ENCODE measurements at places on chromosomes 2 and 18.

DNA sequence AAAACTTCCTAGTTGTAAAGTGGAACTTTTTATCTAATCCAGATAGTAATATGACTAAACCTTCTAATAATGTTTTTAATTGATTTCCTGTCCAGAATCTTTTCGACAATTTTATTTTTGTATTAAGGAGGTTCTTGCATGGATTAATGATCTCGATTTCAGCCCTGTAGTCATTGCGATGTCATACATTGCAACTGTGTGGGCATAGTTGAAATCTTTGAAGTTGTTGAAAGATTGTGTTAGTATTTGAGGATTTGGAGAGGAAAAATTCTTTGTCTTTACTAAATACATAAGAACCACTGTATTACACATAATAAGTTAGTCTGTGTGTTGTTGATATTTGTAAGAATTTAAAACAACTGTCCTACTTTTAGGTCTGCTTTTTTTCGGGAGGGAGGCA lies 31.1 kb downstream of the ACSL3 start:
- DNase-seq = no peak

GRCh38 chr2:85802354-85803103 lies 48.7 kb downstream of the ATOH8 start:
- peak; percentile 9 for DNase-seq

GRCh38 chr2:130334026-130334425 lies 8.7 kb upstream of the IMP4 start:
- DNase-seq = no peak

- DNase-seq = no peak
Measured at GRCh38 chr2:127669056-127669455, 6.3 kb downstream of the LIMS2 start.

DNA sequence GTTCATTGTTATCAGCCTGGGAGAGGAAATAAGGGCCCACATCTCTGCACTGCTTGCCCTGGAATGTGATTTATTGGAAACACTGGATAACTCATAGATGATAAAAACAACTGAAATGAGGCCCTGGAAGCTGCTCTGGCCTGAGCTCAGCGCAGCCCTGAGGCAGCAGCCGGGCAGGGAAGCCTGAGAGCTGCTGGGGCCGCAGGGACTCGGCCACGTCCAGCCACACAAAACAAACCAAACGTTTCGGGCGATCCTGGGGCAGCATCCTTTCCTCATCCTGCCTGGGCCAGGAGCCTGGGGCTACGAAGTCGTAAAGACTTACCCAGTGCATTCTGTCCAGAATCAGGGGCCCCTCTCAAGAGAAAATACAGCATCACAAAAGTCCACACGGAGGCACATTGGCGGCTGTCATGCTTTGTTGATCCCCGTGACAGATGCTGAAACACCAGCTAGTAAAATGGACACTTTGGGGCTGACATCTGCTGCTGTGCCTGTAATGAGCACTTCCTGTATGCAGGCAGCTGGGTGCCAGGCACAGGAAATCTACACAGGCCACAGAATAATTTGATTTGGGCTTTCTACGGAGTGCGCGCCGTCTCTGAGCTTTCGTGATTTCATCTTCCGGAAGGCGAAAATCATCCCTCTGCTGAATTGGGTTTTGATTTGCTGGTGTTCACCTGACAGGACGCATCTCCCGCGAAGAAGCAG lies 250.6 kb downstream of the EIPR1 start:
- DNase-seq = no peak

DNA sequence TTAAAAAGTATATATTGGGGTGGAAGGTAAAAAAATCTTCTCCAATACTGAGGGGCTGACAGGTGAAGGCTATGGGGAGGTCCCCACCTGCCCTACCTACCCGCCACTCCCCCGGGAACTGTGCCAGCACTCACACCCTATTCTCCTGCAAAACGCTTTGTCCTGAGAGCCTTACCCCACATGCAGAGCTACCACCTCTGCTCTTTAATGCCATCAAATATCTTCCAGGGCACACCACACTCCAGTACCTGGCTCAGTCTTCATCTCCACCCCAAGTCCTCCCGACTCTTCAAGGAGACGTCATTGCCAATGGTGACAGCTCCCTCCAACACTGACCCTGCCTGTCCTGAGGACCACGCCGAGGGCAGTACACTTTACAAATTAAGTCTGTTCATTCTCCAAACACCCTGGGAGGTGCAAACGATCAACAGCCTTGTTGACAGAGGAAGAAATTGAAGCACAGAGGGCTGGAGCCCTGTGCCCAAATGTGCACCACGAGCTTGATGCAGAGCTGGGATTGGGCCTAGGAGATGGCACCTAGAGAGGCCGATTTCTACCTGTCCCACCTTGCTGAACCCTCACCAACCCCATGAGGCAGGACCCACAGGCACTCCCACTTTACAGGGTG lies 6.0 kb upstream of the GPR55 start:
- DNase-seq = peak; percentile 14

- no peak for DNase-seq
Measured at GRCh38 chr2:100397118-100397860, 20.2 kb downstream of the CHST10 start.

- DNase-seq = no peak
Measured at GRCh38 chr2:108935271-108935741, 53.7 kb downstream of the EDAR start.

- DNase-seq = no peak
Measured at GRCh38 chr2:206086716-206087350, 859 bp upstream of the INO80D start.

DNA sequence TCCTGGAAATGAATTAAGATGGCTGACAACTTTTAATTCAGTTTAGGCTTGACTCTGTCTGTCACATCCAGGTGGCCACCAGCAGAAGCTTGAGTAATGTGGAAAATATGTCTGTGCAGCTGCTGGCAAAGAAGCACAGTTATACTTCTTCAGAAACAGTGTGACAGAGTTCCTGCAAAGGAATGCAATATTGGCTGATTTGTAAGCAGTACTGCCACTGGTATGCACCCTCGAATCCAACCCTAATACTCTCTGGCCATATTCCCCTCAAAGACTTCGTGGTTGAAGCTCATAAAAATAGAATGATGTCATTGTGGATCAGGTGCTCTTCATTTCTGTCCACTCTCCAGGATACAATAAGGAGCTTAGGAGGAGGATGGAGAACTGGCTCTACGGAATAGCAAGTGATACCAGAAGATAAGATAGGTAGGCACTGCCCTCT lies 86.2 kb downstream of the METTL8 start:
- DNase-seq = no peak

DNA sequence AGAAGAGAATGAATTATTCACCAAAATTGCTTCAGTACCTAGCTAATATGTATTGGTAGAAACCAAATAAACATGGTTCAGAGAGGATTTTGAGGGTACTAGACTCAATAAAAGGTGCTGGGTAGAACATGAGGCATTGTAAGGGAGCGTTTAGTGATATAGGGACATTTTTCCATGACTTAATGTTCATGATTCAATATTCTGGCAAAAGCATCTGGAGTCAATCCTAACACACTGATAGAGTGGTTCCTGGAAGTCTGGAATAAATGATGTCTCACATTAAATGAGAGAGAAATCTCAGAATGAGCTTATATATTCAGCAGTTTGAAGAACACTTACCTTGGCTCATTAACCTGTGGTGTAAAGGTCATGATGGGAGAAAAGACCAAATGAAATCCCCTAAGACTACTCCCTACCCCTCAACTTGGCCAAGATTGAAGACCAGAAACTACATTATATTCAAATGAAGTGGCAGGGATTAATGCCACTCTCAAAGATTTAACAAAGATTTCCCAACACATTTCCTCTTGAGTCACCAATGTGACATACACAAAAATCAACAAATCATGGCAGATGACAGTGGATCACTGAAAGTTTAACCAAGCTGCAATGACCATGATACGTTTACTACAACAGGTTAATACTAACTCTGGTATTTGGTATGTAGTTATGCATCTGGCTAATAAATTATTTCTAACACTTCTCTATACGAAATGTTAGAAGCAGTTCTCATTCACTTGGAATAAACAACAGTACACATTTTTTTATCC lies 309.5 kb downstream of the SATB2 start:
- no peak for DNase-seq

DNA sequence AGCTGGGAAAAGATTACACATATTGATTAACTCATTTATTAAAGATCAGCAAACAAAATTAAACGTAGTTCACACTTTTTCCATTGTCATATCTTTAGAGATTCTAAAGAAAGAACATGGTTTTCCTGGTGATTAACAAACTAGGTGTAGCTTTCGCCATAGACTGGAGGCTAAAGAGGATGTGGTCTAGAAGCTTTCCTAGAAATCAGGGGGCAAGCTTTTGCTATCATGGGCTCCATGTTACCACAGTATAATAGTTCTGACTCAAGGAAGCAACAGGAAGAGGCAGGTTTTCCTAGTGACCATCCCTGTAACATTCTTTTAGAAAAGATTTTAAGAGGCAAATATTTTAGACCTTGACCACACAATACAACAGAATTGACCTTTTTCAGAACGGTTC lies 232.7 kb downstream of the METTL4 start:
- no peak for DNase-seq

DNA sequence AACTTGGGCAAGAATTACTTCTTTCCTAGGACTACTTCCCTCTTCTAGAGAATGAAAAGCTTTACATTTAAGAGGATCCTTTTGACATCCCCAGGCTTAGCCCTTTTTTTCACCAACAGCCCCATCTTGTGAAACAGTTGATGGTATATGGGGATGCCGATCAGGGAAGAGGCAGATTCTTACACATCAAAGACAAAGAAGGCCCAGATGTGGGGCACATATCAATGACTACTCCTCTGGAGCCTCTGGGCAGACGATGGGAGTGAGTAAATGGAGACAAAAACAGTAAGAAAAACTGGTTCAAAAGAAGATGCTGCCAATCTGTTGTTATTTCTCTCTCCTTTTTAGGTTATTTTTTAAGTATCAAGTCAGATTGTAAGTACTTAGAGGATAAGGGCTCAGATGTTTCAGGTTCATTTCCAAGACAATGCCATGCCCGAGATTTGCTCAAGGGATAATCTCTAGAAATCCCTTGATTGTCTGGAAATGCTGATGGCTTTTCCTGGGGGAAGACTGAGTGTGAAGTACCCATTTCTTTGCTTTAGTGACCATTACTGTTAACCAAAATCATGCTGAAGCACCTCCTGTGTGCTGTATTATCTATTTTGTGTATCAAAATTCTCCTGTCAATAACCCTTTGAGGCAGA lies 117.5 kb downstream of the EPHA4 start:
- no peak for DNase-seq

GRCh38 chr2:159202568-159203071 lies 83.9 kb downstream of the WDSUB1 start:
- DNase-seq = no peak

- peak; percentile 76 for DNase-seq
Measured at GRCh38 chr2:203830304-203831055, 37.1 kb upstream of the CTLA4 start.

DNA sequence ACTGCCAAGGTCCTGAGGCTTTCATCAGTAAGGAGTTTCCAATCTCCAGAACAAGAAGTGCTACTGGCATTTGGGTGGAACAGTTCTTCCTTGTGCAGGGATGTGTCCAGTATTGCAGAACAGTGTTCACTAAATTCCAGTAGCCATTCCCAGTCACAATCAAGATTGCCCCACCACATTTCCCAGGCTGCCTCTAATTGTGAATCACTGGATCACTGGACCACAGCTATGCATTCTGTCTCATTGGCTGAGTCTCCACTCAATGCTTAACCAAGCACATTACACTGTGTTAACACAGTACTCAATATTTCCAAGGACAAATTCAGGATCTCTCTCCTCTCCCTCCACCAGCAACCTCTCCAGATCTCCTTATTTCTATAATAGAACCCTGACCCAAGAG lies 160.2 kb upstream of the CCDC150 start:
- DNase-seq = no peak

- DNase-seq = no peak
Measured at GRCh38 chr2:144099340-144099739, 420.6 kb downstream of the ZEB2 start.

DNA sequence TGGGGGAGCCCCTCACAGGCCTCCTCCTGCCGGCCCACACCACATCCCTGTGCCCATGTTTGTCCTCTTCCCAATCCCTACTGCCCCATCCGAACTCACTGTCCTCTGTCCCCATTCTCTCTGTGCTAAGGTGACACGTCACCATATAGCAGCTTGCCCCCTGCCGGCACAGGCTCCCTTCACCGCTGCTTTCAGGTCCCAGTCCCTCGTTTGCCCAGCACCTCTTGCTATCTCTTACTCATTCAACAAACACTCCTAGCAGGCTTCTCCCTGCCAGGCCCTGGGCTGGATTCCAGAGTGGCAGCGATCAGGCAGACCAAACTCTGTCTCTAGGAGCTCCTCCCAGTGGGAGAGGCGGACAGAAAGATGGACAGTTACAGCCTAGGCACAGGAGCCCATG lies 74.3 kb downstream of the TFCP2L1 start:
- no peak for DNase-seq

GRCh38 chr18:12883684-12884405 lies at the start of gene PTPN2:
PTPN2 (minus strand) TSS chr18:12884237; CDS start chr18:12884141, 96 bp downstream.
- peak; percentile 93 for DNase-seq

DNA sequence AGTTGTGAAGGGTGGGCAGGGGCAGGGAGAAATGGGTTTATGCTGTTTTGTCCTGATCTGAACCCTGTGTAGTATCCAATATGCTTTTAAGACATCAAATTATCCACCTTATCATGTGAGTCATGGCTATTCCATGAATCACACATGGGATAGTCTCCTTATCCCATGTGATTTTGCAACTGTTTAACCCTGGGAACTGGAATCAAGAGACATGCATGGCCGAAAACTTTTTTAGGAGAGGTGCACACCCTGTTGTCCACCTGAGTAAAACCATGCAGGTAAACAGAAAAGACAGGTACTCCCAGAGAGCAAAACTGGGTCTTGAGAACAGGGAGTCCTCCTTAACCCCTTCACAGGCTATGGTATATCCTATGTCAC lies 490.6 kb upstream of the HS6ST1 start:
- no peak for DNase-seq

- peak; percentile 11 for DNase-seq
Measured at GRCh38 chr2:240125742-240126141, 10.4 kb downstream of the COPS9 start.

DNA sequence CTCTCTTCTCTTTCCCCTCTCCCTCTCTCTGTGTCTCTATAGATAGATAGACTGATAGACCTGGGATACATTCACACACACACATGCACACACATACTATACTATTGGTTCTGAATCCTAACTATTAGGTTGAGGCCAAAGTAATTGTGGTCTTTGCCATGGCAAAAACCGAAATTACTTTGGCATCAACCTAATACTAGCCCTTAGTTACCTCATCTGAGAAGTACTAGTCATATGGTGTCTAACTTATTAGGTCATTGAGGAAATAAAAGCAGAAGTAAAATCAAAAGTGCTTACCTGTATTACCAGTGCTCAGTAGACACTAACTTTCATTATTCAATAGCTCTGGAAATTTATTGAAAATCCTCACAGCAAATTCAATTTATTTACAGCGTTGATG lies 451.5 kb downstream of the EPHA4 start:
- no peak for DNase-seq

GRCh38 chr2:85318222-85319074 lies 9.3 kb downstream of the TGOLN2 start:
- DNase-seq = peak; percentile 52
